PC-3 (cell line): ENCODE measurements at places on chromosomes 12 and 14. TPM values are rescaled to one million over a fixed set of nuclear protein-coding genes. Genes with fewer than 3 reads are reported as not detected.
A peak's percentile ranks its signal among the peaks of the same experiment; 100 is the strongest.

DNA sequence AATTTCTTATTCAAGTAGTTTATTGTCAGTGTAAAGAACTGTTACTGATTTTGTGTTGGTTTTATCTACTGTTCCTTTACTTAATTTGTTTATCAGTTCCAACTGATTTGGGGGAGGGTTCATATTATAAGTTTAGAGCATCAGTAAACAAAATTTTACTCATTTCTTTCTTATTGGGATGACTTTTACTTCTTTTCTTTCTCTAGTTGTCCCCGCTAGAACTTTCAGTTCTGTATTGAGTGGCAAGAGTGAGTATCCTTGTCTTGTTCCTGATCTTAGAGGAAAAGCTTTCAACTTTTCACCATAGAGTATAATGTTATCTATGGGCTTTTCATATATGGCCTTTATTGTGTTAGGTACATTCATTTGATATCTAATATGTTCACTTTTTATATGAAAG lies 584.1 kb downstream of the LRFN5 start:
- no peak for DNase-seq
- H3K4me3 ChIP-seq, result no peak overlapping the region
- peaks cover 37% of the 10 kb centered on the region for H3K4me1 ChIP-seq
- H3K36me3 ChIP-seq, result no peaks in the 10 kb centered on the region
- no peak overlapping the region for H3K27ac ChIP-seq

DNA sequence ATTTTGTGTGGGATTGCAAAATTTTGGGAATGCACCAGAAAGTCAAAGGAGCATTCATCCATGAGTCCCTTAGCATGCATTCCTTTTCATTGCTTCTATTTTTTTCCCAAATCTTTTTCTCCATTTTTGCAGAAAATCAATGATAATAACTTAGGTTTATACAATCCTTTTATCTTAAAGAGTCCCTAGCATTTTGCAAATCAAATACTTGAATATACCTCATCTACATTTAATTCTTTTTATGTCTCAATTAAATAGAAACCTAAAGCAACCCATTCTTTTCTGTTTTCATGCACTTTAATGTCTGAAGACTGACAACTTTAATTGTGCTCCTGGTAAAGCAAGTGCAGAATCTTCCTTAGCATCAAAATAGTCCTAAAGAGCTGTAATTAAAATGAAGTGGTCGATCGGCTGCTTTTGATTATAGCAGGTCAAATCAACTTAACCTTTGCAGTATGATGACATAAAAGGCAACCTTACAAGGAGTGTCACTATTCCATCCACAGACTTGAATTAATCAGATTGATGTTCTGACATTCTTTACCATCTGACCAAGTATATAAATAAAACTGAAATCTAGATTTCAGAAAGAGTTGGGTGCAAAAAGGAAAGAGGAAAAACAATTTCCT lies 168.4 kb downstream of the ALG10B start:
- H3K36me3 ChIP-seq, result no peaks in the 10 kb centered on the region
- DNase-seq, result no peak
- 0 out of 2 replicates have a peak, but pooled peaks cover 6% of the 10 kb centered on the region for H3K4me1 ChIP-seq
- H3K27me3 ChIP-seq, result no peaks in the 10 kb centered on the region
- no peak overlapping the region for H3K4me3 ChIP-seq
- no peak overlapping the region for H3K27ac ChIP-seq

DNA sequence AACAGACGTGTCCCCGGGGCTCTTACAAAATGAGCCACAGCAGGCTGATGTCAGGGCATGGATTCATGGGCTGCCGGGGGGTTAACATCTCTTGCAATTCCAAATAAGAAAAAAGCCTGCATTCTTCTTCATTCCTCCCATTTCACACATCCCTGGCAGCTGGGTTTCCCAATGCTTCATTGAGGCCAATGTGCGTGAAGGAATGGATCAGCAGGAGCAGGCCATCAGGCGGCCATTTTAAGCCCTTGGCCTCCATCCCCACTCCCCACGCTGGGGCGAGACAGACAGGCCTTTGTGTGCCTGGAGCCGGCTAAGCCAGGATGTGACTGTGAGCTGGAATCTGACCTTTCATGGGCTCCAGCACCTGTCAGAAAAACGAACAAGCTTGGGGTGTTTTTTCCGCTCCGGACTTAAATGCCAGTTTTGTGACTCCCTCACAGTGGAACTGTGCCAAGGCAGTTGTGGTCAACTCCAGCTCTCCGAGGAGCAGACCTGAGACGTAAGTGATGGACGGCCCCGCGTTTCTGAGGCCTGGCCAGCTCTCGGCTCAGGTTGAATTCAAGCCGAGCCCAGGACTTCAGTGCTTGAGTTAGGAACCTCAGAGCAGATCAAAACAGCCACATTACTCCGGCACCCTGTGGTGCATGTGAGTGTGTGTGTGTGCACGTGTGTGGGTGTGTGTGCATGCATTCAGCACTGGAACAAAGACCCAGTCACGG lies 133.1 kb downstream of the TMEM30B start:
- H3K27ac ChIP-seq, result peak overlapping the region; percentile 89
- peak; percentile 99 for DNase-seq
- H3K27me3 ChIP-seq, result no peaks in the 10 kb centered on the region
- no peaks in the 10 kb centered on the region; the same call in 1 of the 2 replicates for H3K36me3 ChIP-seq
- peaks cover 24% of the 10 kb centered on the region for H3K4me1 ChIP-seq

The P3H3 gene
- total RNA-seq, result 9.3 and 24.4 TPM in 2 replicates

GRCh38 chr12:49296034-49296835 lies 1.3 kb downstream of the PRPH start:
- H3K27me3 ChIP-seq, result no peaks in the 10 kb centered on the region
- peaks cover 12% of the 10 kb centered on the region for H3K4me1 ChIP-seq
- H3K27ac ChIP-seq, result no peak overlapping the region
- H3K4me3 ChIP-seq, result peak overlapping the region; percentile 68
- H3K36me3 ChIP-seq, result no peaks in the 10 kb centered on the region

The DLGAP5 gene
- total RNA-seq, result 94.1 and 97.9 TPM in 2 replicates

DNA sequence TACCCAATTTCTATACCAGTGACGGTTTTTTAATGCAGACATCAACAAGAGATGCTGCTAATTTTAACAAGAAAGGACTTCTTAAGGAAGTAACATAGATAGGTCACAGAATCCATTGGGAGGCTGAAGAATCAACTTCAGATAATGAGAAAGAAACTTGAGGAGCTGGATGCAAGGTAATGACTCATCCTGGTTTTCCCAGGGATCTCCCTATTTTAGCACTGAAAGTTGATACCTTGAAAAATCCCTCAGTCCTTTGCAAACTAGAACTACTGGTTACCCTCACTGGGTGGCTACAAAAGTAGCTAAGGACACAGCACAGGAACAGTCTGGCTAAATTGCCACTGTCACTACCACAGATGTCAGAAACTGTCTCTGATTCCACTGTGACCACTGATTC lies 561.9 kb downstream of the FLRT2 start:
- no peaks in the 10 kb centered on the region for H3K27me3 ChIP-seq
- H3K27ac ChIP-seq, result no peak overlapping the region
- H3K4me1 ChIP-seq, result no peaks in the 10 kb centered on the region
- DNase-seq, result peak; percentile 41
- no peaks in the 10 kb centered on the region for H3K36me3 ChIP-seq

GRCh38 chr14:56889705-56890104 lies 79.4 kb upstream of the OTX2 start:
- no peaks in the 10 kb centered on the region for H3K4me1 ChIP-seq
- no peaks in the 10 kb centered on the region for H3K36me3 ChIP-seq
- peaks cover 90% of the 10 kb centered on the region for H3K27me3 ChIP-seq
- H3K27ac ChIP-seq, result no peak overlapping the region
- no peak overlapping the region for H3K4me3 ChIP-seq

The CNOT2 gene
- total RNA-seq, result 60.4 and 73.7 TPM in 2 replicates

GRCh38 chr14:72864712-72865365 lies 29.1 kb downstream of the DPF3 start:
- no peak overlapping the region for H3K4me3 ChIP-seq
- no peaks in the 10 kb centered on the region for H3K27me3 ChIP-seq
- no peak overlapping the region for H3K27ac ChIP-seq
- H3K36me3 ChIP-seq, result no peaks in the 10 kb centered on the region
- no peak for DNase-seq

GRCh38 chr14:64966976-64967375 lies 5.2 kb downstream of the RAB15 start:
- peak overlapping the region; percentile 72 for H3K27ac ChIP-seq
- DNase-seq, result peak; percentile 93
- H3K4me3 ChIP-seq, result 0 out of 2 replicates have a peak overlapping the region, but pooled peaks have one; percentile 34
- H3K4me1 ChIP-seq, result peaks cover 25% of the 10 kb centered on the region
- H3K27me3 ChIP-seq, result no peaks in the 10 kb centered on the region

The MEG3 gene
- total RNA-seq, result not detected in 2 replicates

- H3K27ac ChIP-seq, result no peak overlapping the region
- no peaks in the 10 kb centered on the region for H3K27me3 ChIP-seq
- peaks cover 15% of the 10 kb centered on the region for H3K4me1 ChIP-seq
- H3K36me3 ChIP-seq, result no peaks in the 10 kb centered on the region; the same call in 1 of the 2 replicates
Observed at GRCh38 chr14:80927083-80927989, 14.2 kb downstream of the CEP128 start.

The ZFHX2 gene
- total RNA-seq, result 0.55 and 1.4 TPM in 2 replicates

DNA sequence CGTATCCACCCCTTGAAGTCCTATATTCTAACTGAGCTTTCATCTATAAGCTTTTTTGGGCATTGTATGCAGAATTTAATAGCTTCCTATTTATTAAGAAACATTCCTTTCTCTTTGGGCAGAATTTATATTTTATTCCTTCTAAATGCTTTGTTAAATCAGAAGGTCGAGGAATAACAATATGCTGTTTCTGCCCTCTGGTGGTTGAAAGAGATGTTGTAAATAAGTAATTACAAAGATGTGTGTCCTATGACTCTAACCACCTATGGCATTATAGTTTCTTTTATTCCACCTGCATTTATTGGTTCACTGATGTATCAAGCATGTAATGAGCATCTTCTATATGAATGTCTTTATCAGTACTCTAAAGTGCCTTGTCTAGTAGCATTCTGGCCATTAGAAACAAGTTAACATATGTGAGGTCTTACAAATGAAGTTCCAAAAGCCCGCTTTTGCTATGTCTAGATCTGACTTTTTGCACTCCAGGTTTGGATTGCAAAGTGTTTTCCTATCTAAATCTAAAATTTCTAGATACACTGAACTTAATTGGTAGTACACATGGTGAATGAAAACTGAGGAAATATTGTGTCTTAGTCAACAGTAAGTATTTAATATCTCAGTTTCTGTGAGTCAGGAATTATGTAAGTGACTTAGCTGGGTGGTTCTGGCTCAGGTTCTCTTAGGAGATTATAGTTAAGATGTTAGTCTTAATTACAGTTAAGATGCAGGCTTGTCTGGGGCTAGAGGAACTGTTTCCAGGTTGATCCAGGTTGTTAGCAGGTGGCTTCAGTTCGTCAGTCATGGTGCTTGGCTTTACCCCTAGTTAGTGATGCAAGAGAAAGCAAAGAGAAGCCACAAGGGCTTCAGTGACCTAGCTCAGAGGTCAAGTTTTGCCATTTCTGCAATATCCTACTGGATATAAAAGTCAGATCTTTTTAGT lies 57.5 kb downstream of the PLEKHA5 start:
- no peak overlapping the region for H3K27ac ChIP-seq
- no peaks in the 10 kb centered on the region for H3K36me3 ChIP-seq
- DNase-seq, result peak; percentile 68

The NPFF gene
- total RNA-seq, result not detected in 2 replicates

DNA sequence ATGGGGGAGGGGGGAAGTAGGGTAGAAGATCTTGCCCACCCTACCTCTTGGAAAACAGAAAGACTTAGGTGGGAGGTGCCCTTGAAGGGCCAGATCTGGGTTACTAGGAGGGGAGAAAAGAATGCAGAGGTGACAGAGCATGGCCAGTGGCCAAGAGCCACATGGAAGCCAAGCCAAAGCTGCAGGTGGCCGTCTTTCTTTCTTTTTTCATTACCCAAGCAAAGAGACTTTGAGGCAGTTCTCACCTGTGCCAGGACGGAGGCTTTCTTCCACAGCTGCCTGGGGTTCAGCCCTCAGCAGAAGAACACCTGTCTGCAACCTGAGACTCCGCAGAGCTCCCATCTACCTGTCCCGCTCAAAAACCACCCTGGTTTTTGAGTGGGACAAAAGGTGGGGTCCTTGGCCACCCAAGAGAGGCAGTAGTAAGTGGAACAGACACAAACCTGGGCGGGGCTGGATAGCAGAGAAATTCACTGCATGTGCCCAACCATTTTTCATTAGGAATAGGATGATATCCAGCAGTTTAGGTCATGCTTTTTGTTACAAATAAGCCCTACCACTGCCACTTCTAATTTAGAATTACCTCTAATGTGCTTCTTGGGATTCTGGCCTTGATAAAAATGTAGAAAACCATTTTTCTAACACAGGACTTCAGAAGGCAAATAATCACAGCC lies 116.5 kb downstream of the DYRK2 start:
- H3K27ac ChIP-seq, result peak overlapping the region; percentile 60; the same call in 1 of the 2 replicates
- no peaks in the 10 kb centered on the region for H3K27me3 ChIP-seq
- H3K4me1 ChIP-seq, result peaks cover 19% of the 10 kb centered on the region
- no peak for DNase-seq
- no peaks in the 10 kb centered on the region for H3K36me3 ChIP-seq

- no peak overlapping the region for H3K27ac ChIP-seq
- no peaks in the 10 kb centered on the region for H3K4me1 ChIP-seq
- H3K4me3 ChIP-seq, result no peak overlapping the region
- H3K36me3 ChIP-seq, result no peaks in the 10 kb centered on the region
Observed at GRCh38 chr12:83759906-83760305, 1073.2 kb downstream of the TMTC2 start.

- peak overlapping the region; percentile 54 for H3K4me3 ChIP-seq
- peaks cover 34% of the 10 kb centered on the region for H3K4me1 ChIP-seq
- no peaks in the 10 kb centered on the region for H3K27me3 ChIP-seq
- no peaks in the 10 kb centered on the region for H3K36me3 ChIP-seq
Observed at GRCh38 chr12:32455607-32456071, 56.3 kb downstream of the FGD4 start.

GRCh38 chr14:45641541-45641940 lies 388.5 kb upstream of the MIS18BP1 start:
- H3K4me1 ChIP-seq, result no peaks in the 10 kb centered on the region
- DNase-seq, result no peak
- peaks cover 16% of the 10 kb centered on the region; the same call in 1 of the 2 replicates for H3K27me3 ChIP-seq
- H3K4me3 ChIP-seq, result no peak overlapping the region

DNA sequence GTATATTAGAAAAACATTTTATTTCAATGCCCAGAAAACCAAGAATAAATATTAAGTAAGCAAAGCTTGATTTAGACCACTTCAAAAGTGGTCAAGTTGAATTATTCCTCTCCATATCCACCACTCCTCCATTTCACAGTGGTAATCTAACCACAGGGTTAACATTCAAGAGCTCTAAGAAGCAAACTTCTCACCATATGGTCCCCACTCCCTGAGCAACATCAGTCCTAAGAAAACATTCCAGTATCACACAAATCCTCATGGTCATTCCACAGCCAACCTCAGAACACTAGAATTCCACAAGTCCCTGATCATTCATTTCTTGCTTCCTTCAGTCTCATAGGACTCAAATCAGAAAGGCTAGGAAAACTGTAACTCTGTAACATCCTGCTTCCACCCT lies 47.9 kb downstream of the ST8SIA1 start:
- H3K27me3 ChIP-seq, result no peaks in the 10 kb centered on the region
- no peak overlapping the region for H3K4me3 ChIP-seq
- no peaks in the 10 kb centered on the region for H3K36me3 ChIP-seq
- no peak overlapping the region for H3K27ac ChIP-seq
- no peak for DNase-seq
